ENCODE measurements at places on chromosomes 3 and 15.

DNA sequence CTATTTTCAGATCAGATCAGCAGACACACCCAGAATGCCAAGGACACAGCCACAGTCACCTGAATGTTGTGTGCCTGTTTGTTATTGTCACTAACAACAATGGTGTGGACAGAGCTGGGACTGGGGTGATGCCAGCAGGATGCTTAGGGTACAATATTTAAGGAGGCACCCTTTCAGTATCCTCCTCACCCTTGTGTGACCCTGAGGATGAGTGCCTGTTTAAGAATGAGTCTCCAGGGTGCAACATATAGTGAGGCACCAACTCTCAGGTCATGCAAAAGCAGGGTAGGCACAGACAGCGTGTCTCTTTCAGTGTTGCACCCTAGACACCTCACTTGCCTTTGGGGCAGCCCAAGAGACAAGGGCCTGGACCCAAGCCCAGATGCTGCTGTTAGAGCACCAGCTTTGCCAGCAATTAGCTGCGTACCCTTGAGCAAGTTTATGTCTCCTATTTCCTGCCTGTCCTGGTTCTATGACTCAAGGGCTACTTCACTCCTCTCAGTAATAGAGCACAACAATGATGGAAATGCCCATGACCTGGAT, 122.6 kb downstream of the AQP9 start:
- DNase-seq: no peak

GRCh38 chr3:3447641-3448040, 268.1 kb upstream of the CRBN start:
- no peak for DNase-seq

- no peak for DNase-seq
Measured at GRCh38 chr3:41521010-41521655, 321.8 kb downstream of the CTNNB1 start.

DNA sequence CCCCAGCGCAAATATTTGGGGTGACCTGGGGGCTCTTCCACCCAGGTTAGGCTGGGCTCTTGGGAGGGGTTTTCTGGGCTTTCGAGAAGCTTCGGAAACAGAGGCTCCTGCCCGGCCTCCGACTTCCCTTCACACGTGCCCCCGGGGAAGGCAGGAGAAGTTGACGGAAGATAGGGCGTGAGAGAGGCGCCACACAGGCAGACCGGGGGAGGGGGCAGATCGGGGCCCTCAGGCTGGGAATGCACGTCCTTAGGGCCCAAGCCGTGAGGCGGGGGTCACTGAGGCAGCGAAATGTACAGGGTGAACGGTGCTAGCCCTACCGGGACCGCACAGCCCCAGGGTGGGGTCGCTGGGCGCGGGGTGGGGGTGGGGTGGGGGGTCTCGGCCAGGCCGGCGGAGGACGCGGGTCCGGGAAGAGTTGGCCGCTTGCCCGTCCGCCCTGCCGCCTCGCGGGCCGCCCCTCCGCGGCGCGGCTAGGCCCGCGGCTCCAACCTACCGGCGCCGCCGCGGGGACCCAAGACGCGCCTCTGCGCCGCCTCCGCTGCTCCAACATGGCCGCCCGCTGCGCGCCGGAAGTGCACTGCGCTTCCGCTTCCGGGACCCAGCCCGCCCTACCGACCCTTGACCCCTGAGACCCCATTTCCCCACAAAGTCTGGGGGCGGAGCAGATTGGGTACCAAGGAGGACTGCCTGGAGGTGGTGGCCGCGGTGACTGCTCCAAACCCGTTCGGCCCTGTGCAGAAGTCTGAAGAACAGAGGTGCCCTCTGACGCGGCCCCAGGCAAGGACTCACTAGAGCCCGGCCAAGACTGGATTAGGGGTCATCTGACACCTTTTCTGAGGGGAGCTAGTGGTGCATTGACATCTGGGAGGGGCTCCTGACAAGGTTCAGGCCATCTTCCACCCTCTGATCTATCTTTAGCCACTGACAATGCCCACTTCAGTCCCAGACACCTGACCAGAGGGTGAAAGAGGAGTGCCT, at the start of gene CCDC71:
TSS of gene CCDC71 (minus strand) at position 561 of the 981 bp plus-strand sequence. CDS start 2,123 bp downstream, outside the sequence.
- no peak for DNase-seq

GRCh38 chr3:157088601-157089454, 71.1 kb downstream of the CCNL1 start:
- no peak for DNase-seq

DNA sequence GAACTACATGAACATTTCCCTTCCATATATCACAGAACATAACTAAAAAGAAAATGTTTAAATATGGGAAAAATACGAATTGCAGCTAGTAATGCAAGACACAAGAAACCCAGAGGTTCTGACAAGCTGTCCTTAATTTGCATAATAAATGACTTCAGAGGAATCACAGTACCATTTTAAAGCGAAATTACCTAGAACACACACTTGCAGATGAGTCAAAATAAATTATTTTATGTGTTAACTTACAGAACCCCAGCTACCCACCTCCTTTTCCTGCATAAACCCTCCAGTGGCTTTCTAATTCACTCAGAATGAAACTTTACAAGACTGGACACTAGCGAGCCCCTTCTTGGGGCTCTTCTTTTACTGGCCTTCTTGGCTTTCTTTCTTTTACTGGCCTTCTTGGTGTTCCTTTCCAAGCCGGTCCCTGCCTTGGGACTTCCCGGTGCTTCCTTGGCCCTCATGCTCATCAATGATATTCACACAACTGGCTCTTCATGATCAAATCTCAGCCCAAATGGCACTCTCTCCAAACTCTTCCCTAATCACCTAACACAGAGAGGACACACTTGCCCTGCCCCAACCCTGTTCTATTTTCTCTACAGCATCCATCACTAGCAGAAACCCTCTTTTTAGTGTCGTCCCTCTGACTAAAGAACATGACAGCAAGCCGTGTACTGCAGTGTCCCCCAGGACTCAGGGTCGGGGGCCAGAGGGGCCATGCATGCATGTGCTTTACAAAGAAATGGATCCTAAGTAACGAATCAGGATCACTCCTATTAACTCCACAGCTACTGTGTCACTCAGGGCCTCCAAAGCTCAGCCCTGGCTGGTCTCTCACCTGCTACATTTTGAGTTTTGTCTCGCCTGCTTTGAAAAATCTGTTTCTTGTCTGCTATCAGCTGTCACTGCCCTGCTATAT, 4.8 kb downstream of the CHSY1 start:
- DNase-seq: no peak

- peak; percentile 72 for DNase-seq
Measured at GRCh38 chr3:33636125-33636850, 81.8 kb downstream of the CLASP2 start.

DNA sequence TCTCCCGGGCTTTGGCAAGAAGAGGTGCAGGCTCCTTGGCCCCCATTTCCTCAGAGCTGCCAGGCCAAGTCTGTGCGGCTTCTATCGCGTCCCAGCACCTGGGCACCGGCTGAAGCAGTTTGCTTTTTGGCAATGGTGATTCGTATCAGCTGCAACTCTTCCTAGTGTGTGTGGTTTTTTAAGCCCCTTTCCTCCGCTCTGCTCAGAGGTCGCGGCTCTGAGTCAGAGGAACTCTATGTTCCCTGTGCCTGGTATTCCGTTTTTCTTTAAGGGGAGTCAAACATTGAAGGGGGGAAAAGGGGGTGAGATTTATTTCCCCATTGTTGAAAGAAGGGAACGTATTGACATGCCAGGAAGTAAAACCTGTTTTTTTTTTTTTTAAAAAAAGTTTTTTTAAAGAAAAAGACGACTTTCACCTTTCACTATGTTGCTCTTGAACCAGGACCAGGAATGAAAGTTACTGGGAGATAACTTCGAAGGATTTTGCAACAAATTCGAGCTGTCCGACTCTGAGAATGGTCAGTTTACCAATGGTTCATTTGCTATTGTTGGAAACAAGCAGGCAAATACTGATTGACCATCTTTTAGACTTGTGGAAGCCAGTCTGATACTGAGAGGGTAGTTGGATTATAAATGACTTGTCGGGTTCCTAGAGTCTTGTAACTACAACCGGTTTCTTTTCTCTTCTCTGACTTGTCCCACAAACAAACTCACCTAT, 1.1 kb downstream of the ARMC8 start:
- DNase-seq: no peak

GRCh38 chr15:74786551-74787165, 4.8 kb downstream of the CSK start:
- no peak for DNase-seq

- no peak for DNase-seq
Measured at GRCh38 chr3:43249405-43249804, 36.9 kb upstream of the SNRK start.

DNA sequence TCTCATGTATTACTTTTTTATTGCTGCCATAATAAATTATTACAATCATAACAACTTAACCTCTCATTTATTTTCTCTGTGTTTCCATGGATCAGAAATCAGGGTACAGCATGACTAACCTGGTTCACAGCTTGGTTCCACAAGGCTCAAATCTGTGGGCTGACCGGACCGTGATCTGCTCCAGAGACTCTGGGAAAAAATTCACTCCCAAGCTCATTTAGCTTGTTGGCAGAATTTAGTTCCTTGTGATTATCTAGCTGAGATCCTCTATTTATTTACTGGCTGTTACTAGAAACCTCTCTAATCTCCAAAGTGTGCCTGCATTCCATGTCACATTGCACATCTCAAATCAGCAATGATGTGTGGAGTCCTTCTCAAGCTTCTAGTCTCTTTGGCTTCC, 386.6 kb downstream of the DIPK2A start:
- no peak for DNase-seq

- no peak for DNase-seq
Measured at GRCh38 chr3:12755754-12756153, 3.3 kb downstream of the TMEM40 start.

GRCh38 chr15:60044636-60045270, 40.6 kb downstream of the FOXB1 start:
- no peak for DNase-seq

- DNase-seq: peak; percentile 30
Measured at GRCh38 chr3:110414855-110415254, 656.8 kb upstream of the NECTIN3 start.

GRCh38 chr15:80479191-80479590, 75.0 kb downstream of the ARNT2 start:
- no peak for DNase-seq

GRCh38 chr3:16300307-16300706, 35.3 kb downstream of the OXNAD1 start:
- DNase-seq: no peak

DNA sequence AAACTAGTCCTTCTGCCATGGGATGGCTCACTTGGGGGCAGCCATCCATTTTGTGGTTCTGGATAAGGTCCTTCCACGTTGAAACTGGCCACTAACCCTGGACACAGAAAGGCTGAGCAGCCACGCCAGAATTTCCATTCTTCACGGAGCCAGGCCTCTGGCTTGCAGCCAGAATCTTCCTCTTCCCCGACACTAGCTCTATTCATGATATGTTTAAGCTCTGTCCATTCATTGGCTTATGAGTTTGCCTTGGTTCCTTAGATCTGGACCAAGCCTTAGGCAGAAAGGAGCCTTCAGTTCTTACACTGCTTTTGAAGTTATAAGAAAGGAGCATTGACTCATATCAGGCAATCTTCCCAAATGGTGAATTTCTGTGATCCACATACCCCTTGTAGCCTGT, 288.4 kb upstream of the GOLGA6L4 start:
- DNase-seq: no peak

DNA sequence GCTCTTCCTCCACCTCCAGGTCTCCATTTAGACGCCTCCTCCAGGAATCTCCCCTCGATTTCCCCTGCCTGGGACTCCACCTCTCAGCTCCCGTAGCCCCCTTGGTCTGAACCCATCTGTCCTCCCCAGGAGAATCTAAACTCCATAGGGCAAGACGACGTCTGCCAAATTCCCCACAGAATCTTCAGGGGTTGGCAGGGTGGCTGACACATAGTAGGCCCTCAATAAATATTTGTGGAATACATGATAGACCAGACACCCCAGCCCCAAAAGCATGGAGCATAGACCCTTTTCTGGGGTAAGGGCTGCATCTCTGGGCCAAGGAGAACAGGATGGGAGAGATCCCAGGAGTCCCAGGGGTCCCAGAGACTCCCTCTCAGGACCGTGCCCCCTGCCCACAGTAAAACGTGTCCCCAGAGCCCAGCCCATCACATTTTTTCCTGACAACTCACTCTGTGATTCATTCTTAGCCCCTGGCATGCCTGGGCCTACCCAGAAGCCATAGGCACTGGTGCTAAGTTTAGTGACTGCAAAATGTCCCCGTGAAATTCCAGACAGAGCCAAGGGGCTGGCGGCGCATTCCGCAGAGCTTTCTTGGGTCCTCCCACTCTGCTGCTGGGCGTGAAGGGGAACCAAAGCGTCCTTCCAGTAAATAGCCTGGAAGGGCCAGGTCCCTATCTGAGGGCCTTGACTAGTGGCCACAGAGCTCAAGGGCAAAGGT, 78.0 kb upstream of the SLC6A6 start:
- no peak for DNase-seq

- no peak for DNase-seq
Measured at GRCh38 chr3:6528951-6529350, 332.0 kb upstream of the GRM7 start.

- DNase-seq: no peak
Measured at GRCh38 chr3:127480196-127480954, 110.2 kb downstream of the TPRA1 start.

- DNase-seq: peak; percentile 83
Measured at GRCh38 chr15:72230197-72231065, 559 bp downstream of the PKM start.

DNA sequence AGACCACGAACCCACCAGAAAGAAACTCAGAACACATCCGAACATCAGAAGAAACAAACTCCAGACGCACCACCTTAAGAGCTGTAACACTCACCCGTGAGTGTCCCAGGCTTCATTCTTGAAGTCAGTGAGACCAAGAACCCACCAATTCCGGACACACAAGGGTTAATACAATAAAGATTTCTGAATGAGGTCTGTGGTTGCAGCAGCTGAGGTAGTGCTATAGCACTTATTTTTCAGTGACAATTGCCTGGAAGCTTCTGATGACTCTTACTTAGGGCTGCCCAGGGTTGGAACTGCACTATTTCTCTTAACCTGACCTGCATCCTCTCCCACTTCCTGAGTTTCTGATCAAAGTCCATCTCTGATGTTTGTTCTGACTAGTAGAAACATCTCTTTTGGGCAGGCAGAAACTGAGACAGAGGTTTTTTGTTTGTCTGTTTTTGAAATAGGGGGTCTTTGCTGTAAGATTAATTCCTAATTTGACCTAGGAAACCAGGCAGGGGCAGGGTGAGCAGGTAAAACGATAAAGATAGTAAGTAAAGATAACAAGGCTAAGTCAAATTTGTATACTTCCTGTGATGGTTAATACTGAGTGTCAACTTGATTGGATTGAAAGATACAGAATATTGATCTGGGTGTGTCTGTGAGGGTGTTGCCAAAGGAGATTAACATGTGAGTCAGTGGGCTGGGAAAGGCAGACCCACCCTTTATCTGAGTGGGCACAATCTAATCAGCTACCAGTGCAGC, 169.1 kb downstream of the GAP43 start:
- no peak for DNase-seq

GRCh38 chr3:22322861-22323260, 571.9 kb upstream of the ZNF385D start:
- DNase-seq: no peak

- no peak for DNase-seq
Measured at GRCh38 chr3:188165596-188165995, 11.6 kb downstream of the LPP start.

GRCh38 chr3:109025896-109026295, 72.2 kb upstream of the GUCA1C start:
- DNase-seq: no peak

GRCh38 chr3:181956122-181956521, 244.4 kb downstream of the SOX2 start:
- DNase-seq: no peak

- DNase-seq: no peak
Measured at GRCh38 chr15:71385457-71385856, 270.2 kb downstream of the THSD4 start.

- no peak for DNase-seq
Measured at GRCh38 chr3:113620091-113620490, 76.4 kb downstream of the USF3 start.
